Activated B cell treated with CpG ODN at 0.5 μM for 24 hours (primary cell): ENCODE measurements at places on chromosomes 5 and 9. TPM values are rescaled to one million over a fixed set of nuclear protein-coding genes. Genes with fewer than 3 reads are reported as not detected.

DNA sequence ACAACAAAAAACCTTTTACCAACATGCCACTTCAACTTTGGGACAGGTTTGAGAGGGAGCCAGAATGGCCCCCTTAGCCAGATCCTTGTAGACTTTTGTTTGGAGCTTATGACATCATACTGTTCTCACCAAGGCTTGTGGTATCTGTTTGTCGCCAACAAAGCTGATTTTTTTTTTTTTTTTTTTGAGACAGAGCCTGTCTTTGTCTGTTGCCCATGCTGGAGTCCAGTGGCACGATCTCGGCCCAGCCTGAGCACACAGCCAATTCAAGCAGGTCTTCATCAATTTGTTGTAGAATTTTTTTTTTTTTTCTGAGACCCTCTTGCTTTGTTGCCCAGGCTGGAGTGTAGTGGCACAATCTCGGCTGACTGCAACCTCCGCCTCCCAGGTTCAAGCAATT is 26.4 kb upstream of the NTNG2 start:
- DNase-seq = no peak

NIPAL4 gene
- total RNA-seq = 2.7 and 2.8 TPM in 2 replicates

DCAF12 gene
- total RNA-seq = 3.8 and 5.9 TPM in 2 replicates

DNA sequence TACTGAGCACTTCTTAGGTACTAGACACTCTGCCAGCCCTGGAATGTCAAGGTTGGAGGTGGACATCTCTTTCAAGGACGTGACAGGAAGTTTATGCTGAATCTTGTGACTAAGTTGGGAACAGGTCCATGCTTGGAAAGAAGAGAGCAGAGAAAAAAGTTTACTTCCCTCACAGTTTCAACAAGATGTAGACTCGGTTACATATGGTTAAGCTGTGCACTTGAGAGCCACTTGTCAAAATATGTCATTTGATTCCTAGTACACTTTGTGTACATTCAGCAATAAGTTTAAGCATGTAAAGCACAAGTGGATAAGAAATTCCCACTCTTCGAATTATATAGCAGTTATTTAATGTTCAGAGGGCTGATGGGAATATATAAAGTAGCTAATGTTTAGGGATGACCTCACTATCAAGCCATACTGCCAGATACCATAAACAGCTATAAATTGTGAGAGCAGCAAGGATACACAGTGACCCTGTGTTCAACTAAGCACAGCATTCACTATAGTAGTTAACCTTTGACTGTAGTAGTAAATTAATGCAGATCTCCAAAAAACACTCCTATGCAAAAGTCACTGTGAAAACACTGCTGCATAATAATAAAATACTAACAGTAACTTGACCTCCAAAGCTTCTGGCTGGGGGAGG is 1944.6 kb upstream of the WWC1 start:
- DNase-seq = no peak

ACER2 gene
- total RNA-seq = 1.4 and 2.0 TPM in 2 replicates

GRCh38 chr5:178068293-178068692 is 45.0 kb upstream of the N4BP3 start:
- no peak for DNase-seq

GCNT4 gene
- total RNA-seq = not detected in 2 replicates

GRCh38 chr5:137481596-137481995 is 17.5 kb downstream of the SPOCK1 start:
- no peak for DNase-seq

- no peak for DNase-seq
These were observed 121.5 kb downstream of the YTHDC2 start for GRCh38 chr5:113634957-113635356.

- no peak for DNase-seq
These were observed 631.2 kb upstream of the CCNG1 start for GRCh38 chr5:162806195-162806594.

PCDHGB4 gene
- 0.91 and 1.2 TPM in 2 replicates for total RNA-seq

TMEM232 gene
- total RNA-seq = 2.8 and 3.0 TPM in 2 replicates

DNA sequence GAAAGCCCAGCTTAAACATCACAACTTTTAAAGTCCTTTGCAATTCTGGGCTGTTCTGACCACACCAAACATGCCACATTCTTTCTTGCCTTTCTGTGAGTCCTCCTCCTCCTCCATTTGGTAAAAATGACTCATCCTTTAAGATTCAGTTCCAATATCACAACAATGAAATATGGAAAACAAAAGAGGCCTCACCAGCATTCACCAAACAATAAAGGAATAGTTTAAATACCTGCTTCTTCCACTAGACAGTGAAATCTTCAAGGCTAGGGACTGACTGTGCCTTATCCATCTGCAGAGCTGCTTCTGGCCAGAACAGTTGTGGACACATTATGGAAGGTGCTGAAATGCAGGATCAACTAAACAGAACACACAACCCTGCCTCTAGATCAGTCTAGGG is 36.0 kb downstream of the NR6A1 start:
- no peak for DNase-seq

- DNase-seq = no peak
These were observed 105.9 kb downstream of the GADD45G start for GRCh38 chr9:89710697-89711096.

- DNase-seq = no peak
These were observed 53.4 kb upstream of the SNAPC3 start for GRCh38 chr9:15369238-15369637.

RNF208 gene
- 1.1 and 1.9 TPM in 2 replicates for total RNA-seq

FAM81B gene
- total RNA-seq = not detected in 2 replicates

DNA sequence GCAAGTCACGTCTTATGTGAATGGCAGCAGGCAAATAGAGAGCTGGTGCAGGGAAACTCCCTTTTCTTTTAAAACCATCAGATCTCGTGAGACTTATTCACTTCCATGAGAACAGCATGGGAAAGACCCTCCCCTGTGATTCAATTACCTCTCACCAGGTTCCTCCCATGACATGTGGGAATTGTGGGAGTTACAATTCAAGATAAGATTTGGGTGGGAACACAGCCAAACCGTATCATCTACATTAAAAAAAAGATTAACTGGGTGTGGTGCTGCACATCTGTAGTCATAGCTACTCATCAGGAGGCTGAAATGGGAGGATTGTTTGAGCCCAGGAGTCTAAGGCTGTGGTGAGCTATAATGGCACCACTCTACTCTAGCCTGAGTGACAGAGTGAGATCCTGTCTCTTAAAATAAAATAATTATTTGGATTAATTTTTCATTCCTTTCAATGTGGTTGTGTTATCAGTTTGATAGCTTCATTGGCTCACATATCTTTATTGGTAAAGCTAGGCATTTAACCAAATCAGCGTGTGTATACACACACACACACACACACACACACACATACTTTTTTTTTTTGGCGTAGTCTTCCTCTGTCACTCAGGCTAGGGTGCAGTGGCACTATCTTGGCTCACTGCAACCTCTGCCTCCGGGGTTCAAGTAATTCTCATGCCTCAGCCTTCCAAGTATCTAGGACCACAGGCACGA is 21.8 kb downstream of the DENND4C start:
- no peak for DNase-seq

- no peak for DNase-seq
These were observed 11.5 kb downstream of the NADK2 start for GRCh38 chr5:36230151-36230790.

DNA sequence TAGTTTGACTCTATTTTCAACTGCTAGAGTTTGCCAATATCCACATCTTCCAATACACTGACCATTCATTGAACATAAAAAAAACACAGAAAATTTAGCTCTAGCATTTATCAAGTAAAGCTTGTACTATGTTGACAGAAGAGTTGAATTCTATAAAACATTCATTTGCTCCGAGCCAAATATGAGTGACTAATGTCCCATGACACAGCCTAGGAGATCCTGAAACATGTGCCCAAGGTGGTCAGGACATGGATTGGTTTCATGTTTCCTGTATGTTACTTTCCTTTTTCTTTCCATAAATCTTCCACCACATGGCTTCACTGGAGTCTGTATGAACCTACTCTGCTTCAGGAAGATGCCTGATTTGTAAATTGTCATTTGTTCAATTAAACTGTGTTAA is 122.4 kb upstream of the PRDM9 start:
- DNase-seq = no peak

MAML1 gene
- total RNA-seq = 33.6 and 38.8 TPM in 2 replicates

GRCh38 chr5:133050521-133050920 is 1.3 kb upstream of the HSPA4 start:
- DNase-seq = no peak

- no peak for DNase-seq
These were observed 62.0 kb upstream of the PHF24 start for GRCh38 chr9:34896112-34896511.

DNA sequence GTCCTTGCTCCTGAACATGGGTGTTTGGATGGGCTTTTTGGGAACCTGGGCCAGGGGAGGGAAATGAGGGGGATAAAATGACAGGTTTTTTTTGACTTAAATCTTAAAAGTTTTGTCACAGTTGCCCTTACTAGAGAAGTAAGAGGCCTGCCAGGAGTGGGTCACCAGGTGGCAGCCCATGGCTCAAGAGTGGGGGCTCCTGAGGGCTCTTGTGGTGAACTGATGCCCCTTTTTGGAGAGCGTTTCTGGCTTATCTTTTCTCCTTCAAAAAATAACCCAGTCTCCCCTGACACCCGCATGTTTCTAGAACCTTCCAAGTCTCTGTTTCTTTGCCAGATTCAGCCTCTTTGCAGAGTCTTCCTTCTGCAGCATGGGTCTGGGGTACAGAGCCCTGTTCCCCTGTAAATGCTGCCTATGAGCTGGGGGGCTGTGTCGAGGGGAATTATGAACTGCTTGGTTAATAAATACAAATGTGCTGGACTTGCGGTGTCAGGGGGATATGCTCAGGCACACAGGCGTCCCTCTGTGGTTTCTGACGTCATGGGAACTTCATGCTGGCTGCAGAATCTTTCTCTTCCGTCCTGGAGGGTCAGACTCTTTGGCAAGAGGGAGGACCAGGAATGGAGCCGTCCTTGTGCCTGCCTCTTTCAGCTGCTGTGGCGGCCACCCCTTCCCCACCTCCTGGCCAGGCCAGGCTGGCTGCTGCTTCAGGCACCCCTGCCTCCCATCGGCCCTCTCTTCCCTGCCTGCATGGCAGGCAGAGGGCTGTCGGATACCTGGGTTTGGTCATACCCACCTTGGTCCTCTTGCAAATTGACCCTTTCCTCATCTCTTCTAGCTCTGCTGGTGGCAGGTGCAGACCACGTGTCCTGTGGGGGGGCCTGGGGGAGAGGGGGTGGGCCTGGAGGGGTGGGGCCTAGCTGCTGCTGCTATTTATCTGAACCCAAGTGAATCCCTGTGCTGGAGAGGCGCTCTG is 30.1 kb downstream of the PTPA start:
- peak; percentile 54 for DNase-seq

GRCh38 chr5:102722931-102723330 is 32.2 kb upstream of the PAM start:
- no peak for DNase-seq

TAF1L gene
- not detected in 2 replicates for total RNA-seq

NEUROG1 gene
- not detected in 2 replicates for total RNA-seq

DRD1 gene
- total RNA-seq = not detected in 2 replicates
